Tibial nerve (tissue), 4 donors: ENCODE measurements at places on chromosomes 13 and 19. TPM values are rescaled to one million over a fixed set of nuclear protein-coding genes. Genes with fewer than 3 reads are reported as not detected.

TMEM221 gene
- total RNA-seq = 2.0 TPM

EBI3 gene
- 6.7 TPM for total RNA-seq

ZNF284 gene
- total RNA-seq = 3.1 TPM

ZFP36 gene
- total RNA-seq = 125 TPM

ZNF91 gene
- 82.4 TPM for total RNA-seq

IGSF23 gene
- not detected for total RNA-seq

RFXAP gene
- total RNA-seq = 4.9 TPM

GRCh38 chr13:41075034-41075433 lies 13.7 kb downstream of the WBP4 start:
- H3K27ac ChIP-seq = no peak overlapping the region
- H3K4me3 ChIP-seq = no peak overlapping the region
- peaks cover 3% of the 10 kb centered on the region for H3K36me3 ChIP-seq
- H3K27me3 ChIP-seq = no peaks in the 10 kb centered on the region

- peak within 1 kb of the TSS; percentile 34 for H3K4me3 ChIP-seq
- peaks cover 17% of the 10 kb centered on the region for H3K4me1 ChIP-seq
- H3K36me3 ChIP-seq = no peaks in the 10 kb centered on the region
- DNase-seq = no peak
- H3K27ac ChIP-seq = no peak within 1 kb of the TSS
These were observed at the start of gene CRB3 for GRCh38 chr19:6464070-6464873. Gene CRB3, plus strand, starts transcription at chr19:6464271. Its CDS starts 431 bp downstream, at chr19:6464702.

GRCh38 chr13:50850445-50850844 lies 7.0 kb upstream of the DLEU7 start:
- H3K27ac ChIP-seq = no peak overlapping the region
- DNase-seq = no peak
- H3K27me3 ChIP-seq = no peaks in the 10 kb centered on the region
- H3K4me1 ChIP-seq = no peaks in the 10 kb centered on the region
- H3K36me3 ChIP-seq = no peaks in the 10 kb centered on the region
- no peak overlapping the region for H3K4me3 ChIP-seq

- H3K27ac ChIP-seq = no peak overlapping the region
- H3K27me3 ChIP-seq = no peaks in the 10 kb centered on the region
- no peaks in the 10 kb centered on the region for H3K36me3 ChIP-seq
- H3K4me3 ChIP-seq = no peak overlapping the region
- DNase-seq = no peak
These were observed 19.4 kb downstream of the NLRP11 start for GRCh38 chr19:55812449-55812848.

GRCh38 chr19:14519860-14520407 lies 1.7 kb upstream of the DNAJB1 start:
- H3K27ac ChIP-seq = peak overlapping the region; percentile 95
- peaks cover 2% of the 10 kb centered on the region for H3K4me1 ChIP-seq
- no peak overlapping the region for H3K4me3 ChIP-seq
- H3K36me3 ChIP-seq = peaks cover 15% of the 10 kb centered on the region
- H3K27me3 ChIP-seq = no peaks in the 10 kb centered on the region

- no peaks in the 10 kb centered on the region for H3K36me3 ChIP-seq
- DNase-seq = no peak
- H3K4me3 ChIP-seq = no peak overlapping the region
- H3K27ac ChIP-seq = no peak overlapping the region
These were observed 158.7 kb downstream of the FLT1 start for GRCh38 chr13:28336193-28336657.

DNA sequence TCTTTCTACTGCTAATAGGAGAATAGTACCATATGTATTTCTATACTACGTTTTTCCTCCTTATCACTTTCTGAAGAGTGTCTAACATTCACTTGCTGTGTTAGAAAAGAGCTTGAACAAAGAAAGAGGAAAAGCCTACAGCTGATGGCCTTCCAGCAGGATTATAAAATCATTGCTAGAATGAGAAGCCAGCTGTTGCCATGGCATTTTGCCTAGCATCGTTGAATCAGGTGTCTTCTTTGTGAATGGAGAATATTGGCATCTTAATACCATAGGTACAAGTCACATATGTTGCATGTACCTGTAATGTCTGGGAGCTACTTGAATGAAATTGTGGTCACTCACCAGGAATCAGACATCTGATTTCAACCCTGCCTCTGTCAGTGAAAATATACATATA lies 1174.9 kb downstream of the PCDH17 start:
- DNase-seq = no peak
- H3K27ac ChIP-seq = no peak overlapping the region
- H3K4me1 ChIP-seq = no peaks in the 10 kb centered on the region
- H3K4me3 ChIP-seq = no peak overlapping the region
- H3K27me3 ChIP-seq = no peaks in the 10 kb centered on the region
- H3K36me3 ChIP-seq = no peaks in the 10 kb centered on the region

DNA sequence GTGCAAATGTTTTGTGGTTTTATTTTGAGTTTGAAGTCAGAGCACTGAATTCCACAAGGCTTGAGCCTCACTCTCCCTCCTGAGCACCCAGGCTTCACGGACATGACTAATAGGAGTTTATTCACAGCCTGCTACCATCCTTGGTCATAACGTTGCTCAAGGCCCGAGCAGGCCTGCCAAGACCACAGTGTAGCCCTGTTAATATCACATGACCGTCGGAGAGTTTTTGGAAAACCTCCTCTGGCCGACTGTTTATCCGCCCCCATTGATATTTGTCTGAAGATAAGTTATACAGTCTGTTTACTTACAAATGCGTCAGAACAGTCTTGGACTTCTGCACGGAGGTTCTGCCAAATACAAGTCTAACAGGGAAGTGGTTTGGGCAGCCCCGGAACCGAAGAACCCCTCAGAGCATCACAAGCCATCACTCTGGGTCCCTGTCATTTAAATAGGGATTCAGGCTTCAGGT lies 89.9 kb downstream of the COL4A2 start:
- peak overlapping the region; percentile 42 for H3K4me3 ChIP-seq
- peaks cover 98% of the 10 kb centered on the region for H3K4me1 ChIP-seq
- DNase-seq = peak; percentile 91
- no peaks in the 10 kb centered on the region for H3K27me3 ChIP-seq
- H3K36me3 ChIP-seq = no peaks in the 10 kb centered on the region

- H3K27me3 ChIP-seq = no peaks in the 10 kb centered on the region
- no peak for DNase-seq
- no peaks in the 10 kb centered on the region for H3K4me1 ChIP-seq
These were observed 3.2 kb upstream of the PDE4C start for GRCh38 chr19:18229474-18229873.

- H3K27ac ChIP-seq = no peak overlapping the region
- no peaks in the 10 kb centered on the region for H3K4me1 ChIP-seq
- H3K36me3 ChIP-seq = no peaks in the 10 kb centered on the region
- H3K4me3 ChIP-seq = no peak overlapping the region
- DNase-seq = no peak
These were observed 162.6 kb downstream of the TEX29 start for GRCh38 chr13:111482806-111483620.

DNA sequence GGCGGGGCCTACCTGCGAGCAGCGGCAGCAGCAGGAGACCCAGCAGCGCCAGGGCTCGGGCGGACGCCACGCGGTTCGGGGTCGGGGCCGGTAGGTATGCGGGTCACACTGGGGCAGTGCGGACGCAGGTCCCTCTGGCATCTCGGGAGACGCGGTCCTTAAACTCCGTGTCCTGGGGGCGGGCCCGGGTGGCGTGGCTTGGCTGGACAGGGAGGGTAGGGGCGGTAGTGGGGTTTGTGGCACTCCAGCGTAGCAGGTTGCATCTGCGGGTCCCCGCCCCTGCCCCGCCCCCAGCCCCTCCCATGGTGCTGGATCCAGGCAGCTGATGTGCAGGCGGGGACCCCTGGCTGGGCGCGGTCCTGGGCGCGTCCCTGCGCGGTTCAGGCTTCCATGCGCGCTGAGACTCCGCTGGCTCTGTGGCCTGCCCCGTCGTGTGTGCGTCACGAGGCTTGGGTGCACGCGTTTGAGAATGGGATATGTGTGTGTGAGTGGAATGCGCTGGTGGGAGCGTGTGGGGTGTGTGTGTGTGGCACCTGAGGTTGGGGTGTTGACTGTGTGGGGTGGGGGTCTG lies 96.1 kb downstream of the WTIP start:
- no peak for DNase-seq
- H3K4me3 ChIP-seq = no peak overlapping the region
- no peaks in the 10 kb centered on the region for H3K4me1 ChIP-seq
- no peaks in the 10 kb centered on the region for H3K27me3 ChIP-seq

- no peaks in the 10 kb centered on the region for H3K36me3 ChIP-seq
- no peak overlapping the region for H3K27ac ChIP-seq
- H3K27me3 ChIP-seq = no peaks in the 10 kb centered on the region
- peak overlapping the region; percentile 89 for H3K4me3 ChIP-seq
- no peak for DNase-seq
These were observed 435 bp upstream of the OBI1 start for GRCh38 chr13:78659450-78659730.

GRCh38 chr13:75651013-75651412 lies 14.9 kb downstream of the LMO7 start:
- H3K36me3 ChIP-seq = no peaks in the 10 kb centered on the region
- no peak overlapping the region for H3K4me3 ChIP-seq
- no peak for DNase-seq
- H3K27ac ChIP-seq = no peak overlapping the region
- no peaks in the 10 kb centered on the region for H3K4me1 ChIP-seq
- H3K27me3 ChIP-seq = no peaks in the 10 kb centered on the region

- no peak overlapping the region for H3K27ac ChIP-seq
- no peaks in the 10 kb centered on the region for H3K36me3 ChIP-seq
- no peaks in the 10 kb centered on the region for H3K4me1 ChIP-seq
- H3K27me3 ChIP-seq = no peaks in the 10 kb centered on the region
These were observed 198.8 kb downstream of the EFNB2 start for GRCh38 chr13:106336668-106337067.

- H3K4me1 ChIP-seq = peaks cover 55% of the 10 kb centered on the region
- no peaks in the 10 kb centered on the region for H3K36me3 ChIP-seq
- DNase-seq = peak; percentile 70
- H3K27ac ChIP-seq = peak overlapping the region; percentile 23
- H3K4me3 ChIP-seq = no peak overlapping the region
- no peaks in the 10 kb centered on the region for H3K27me3 ChIP-seq
These were observed 30.9 kb downstream of the COL4A1 start for GRCh38 chr13:110275931-110276552.

GRCh38 chr19:46783670-46784069 lies 4.7 kb downstream of the SLC1A5 start:
- H3K36me3 ChIP-seq = peaks cover 8% of the 10 kb centered on the region
- DNase-seq = no peak
- H3K27me3 ChIP-seq = no peaks in the 10 kb centered on the region
- H3K27ac ChIP-seq = no peak overlapping the region

DNA sequence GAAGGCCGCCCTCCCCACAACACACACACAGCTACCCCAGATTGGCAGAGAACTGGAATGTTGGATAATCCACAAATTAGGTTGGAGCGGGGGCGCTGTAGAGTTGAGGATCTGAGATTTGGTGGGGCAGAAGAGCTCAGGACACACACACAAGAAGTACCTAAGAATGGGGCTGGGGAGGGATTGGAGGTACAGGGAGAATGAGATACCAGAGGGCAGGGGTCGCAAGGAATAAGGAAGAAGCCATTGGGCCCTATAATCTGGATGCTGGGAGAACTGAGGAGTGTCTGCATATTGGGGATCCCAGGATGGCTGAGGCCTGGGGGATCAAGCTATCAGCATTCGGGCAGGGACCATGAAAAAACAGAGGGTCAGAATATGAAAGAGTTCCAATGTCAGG lies 11.5 kb downstream of the SYT3 start:
- no peak overlapping the region for H3K27ac ChIP-seq
- H3K4me1 ChIP-seq = no peaks in the 10 kb centered on the region
- H3K4me3 ChIP-seq = no peak overlapping the region

- peak overlapping the region; percentile 81 for H3K4me3 ChIP-seq
- DNase-seq = no peak
- peaks cover 38% of the 10 kb centered on the region for H3K4me1 ChIP-seq
These were observed 966 bp downstream of the JUNB start for GRCh38 chr19:12792051-12792852.

- H3K4me1 ChIP-seq = peaks cover 37% of the 10 kb centered on the region
- H3K27me3 ChIP-seq = no peaks in the 10 kb centered on the region
- no peak overlapping the region for H3K4me3 ChIP-seq
These were observed 29.6 kb downstream of the PPP5C start for GRCh38 chr19:46376241-46377153.

- peak; percentile 70 for DNase-seq
- H3K36me3 ChIP-seq = no peaks in the 10 kb centered on the region
- no peaks in the 10 kb centered on the region for H3K27me3 ChIP-seq
- no peak overlapping the region for H3K4me3 ChIP-seq
- H3K27ac ChIP-seq = no peak overlapping the region
- H3K4me1 ChIP-seq = no peaks in the 10 kb centered on the region
These were observed 53.4 kb downstream of the PDS5B start for GRCh38 chr13:32639502-32640105.

DNA sequence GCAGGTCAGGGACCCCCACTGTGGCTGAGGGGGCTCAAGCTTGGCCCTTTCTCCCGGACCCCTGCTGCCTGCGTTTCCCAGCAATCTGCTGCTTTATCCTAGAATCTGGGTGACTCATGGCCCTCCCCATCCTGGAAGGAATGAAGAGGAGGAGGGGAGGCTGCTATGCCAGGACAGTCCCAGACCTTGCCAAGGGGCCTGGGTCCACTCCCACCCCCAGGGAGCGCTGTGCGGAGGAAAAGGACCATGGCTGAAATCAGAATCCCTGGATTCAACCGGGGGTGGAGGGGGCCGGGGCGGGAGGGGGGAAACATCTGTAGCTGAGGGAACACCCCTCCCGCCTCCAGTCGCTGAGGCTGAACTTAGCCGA lies 20.5 kb downstream of the ZNF114 start:
- no peak overlapping the region for H3K27ac ChIP-seq
- no peaks in the 10 kb centered on the region for H3K27me3 ChIP-seq
- no peak for DNase-seq
- no peak overlapping the region for H3K4me3 ChIP-seq

DNA sequence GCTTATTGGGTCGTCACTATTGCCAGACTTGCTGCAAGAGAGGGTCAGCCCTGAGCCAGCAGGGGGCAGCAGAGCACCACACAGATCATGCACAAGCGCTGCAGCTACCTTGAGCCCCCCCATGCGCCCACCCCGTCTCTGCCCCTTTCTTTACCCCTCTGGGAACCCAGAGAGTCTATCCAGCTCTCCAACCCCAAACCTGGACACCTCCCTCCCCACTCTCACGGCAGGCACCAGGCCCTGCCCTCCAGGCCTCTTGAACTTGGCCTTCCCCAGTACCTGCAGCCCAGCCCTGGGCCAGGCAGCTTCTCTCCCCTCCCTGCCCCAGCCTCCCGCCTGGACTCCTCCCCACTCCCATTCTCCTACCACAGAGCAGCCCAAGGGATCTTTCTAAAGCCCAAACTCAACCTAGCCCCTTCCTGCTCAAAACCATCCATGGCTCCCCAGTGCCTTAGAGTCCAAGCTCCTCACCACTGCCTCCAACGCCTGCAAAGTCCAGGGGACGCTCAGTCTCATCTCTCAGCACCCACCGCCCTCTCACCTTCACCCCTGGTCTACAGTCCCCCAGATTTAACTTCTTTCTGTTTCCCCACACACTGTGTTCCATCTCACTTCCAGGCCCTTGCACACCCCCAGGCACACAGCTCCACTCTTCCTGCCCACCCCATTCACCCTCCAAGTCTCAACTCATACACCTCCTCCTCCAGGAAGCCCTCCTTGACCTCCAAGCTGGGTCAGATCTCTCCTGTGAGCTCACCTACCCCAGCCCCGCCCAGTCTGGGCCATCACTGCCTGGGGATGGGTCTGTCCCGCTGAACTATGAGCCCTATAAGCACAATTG lies 9.4 kb upstream of the CEACAM16 start:
- peak; percentile 60 for DNase-seq
- no peak overlapping the region for H3K4me3 ChIP-seq
- H3K27me3 ChIP-seq = no peaks in the 10 kb centered on the region
- no peaks in the 10 kb centered on the region for H3K36me3 ChIP-seq

- H3K4me3 ChIP-seq = no peak overlapping the region
- H3K27me3 ChIP-seq = no peaks in the 10 kb centered on the region
- no peak for DNase-seq
- no peaks in the 10 kb centered on the region for H3K4me1 ChIP-seq
- H3K36me3 ChIP-seq = no peaks in the 10 kb centered on the region
- no peak overlapping the region for H3K27ac ChIP-seq
These were observed 68.1 kb downstream of the ABCC4 start for GRCh38 chr13:95233026-95233635.
